ENCODE measurements at places on chromosomes 5 and 9.

GRCh38 chr5:145920542-145921210 is 15.7 kb upstream of the SH3RF2 start:
- no peak for DNase-seq

DNA sequence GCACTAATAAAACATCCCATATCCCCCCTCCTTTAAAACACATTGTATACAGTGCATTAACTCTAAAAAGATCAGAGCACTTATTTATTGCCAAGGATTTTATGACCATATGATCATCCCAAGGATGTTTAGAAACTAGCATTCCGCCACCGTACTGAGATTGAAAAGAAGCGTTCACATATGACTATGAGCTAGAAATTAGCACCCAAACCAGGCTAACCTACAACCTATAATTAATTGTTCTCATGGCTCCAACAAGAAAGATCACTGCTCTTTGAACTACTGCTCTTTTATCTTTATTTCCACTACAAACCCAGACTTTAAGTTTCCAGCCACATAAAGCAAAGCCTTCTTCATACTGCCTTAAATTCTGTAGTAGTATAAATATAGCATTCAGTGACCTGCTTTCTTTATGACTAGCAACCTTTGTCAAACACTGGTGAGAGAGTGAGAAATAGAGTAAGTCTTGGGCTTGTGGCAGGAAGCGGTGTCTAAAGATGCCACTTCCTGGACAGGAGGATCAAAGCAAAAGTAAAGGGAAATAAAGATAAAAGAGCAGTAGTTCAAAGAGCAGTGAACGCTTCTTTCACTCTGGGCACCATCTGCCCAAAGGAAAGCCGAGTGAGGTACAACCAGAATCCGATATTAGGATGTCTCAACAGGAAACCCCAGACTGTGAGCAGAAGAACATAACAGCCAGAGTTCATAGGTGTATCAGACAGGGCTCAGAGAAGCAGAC is 151.1 kb upstream of the ERCC6L2 start:
- DNase-seq = no peak

GRCh38 chr9:78130853-78131252 is 99.2 kb upstream of the GNAQ start:
- no peak for DNase-seq

DNA sequence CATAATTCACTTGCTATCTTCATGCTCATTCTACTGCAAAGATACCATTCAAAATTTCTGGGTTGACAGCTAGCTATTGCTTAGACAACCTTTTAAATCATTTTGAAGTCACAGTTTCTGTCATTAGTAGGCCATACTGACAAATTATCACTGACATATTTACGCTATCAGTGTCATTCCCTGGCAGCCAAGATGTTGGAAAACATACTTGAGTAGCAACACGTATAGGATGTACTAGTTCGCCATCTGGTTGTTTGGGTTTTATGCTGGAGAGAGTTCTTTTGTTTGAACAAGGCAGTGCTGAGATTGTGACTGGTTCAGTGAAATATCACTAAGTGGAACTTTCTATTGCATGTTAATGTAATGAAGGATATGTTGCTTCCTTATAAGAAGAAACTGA is 621.9 kb downstream of the DTWD2 start:
- DNase-seq = no peak

DNA sequence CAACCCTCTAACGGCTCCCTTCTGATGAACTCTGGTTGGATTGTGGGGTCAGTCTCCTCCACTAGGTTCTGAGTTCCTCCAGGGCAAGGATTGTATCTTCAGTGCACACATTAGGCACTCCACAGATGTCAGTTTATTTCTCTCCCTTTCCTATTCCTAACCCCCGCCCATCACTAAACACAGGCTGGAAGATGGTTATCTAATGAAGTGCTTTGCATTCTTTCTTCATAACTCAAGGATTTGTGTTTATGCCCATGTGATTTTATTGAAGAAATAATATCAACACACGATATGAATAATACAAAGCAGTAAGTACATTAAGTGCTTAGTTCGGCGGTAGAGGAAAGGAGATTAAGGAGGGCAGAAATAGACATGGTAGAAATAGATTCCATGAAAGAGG is 4.4 kb upstream of the CREBRF start:
- no peak for DNase-seq

DNA sequence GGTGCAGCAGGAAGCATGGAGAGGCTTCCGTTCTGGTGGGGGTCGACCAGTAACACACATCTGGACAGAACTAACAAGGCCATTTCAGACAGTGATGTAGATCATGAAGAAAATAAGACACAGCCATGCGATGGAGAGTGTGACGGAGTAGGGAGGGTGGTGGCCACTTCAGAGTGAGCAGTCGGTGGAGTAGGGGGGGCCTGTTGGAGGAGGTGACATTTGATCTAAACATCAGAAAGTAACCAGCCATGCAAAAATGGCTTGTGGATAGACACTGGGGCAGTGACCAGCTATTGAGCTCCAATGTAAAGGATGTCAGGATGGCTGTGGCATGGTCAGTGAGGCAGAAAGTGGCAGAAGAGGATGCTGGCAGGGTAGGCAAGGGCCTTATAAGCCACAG is 65.9 kb downstream of the PPARGC1B start:
- DNase-seq = no peak
